ENCODE measurements at places on chromosomes 12 and 14. TPM values are rescaled to one million over a fixed set of nuclear protein-coding genes. Genes with fewer than 3 reads are reported as not detected.

- DNase-seq, result no peak
Measured at GRCh38 chr14:78788467-78789360, 618.5 kb downstream of the NRXN3 start.

- no peak for DNase-seq
Measured at GRCh38 chr14:52220924-52221811, 46.3 kb upstream of the PTGDR start.

Gene APOF
- not detected for total RNA-seq

GRCh38 chr12:108317308-108318234, 21.5 kb downstream of the CMKLR1 start:
- no peak for DNase-seq

GRCh38 chr12:52436000-52436827, 2.0 kb upstream of the KRT75 start:
- no peak for DNase-seq

DNA sequence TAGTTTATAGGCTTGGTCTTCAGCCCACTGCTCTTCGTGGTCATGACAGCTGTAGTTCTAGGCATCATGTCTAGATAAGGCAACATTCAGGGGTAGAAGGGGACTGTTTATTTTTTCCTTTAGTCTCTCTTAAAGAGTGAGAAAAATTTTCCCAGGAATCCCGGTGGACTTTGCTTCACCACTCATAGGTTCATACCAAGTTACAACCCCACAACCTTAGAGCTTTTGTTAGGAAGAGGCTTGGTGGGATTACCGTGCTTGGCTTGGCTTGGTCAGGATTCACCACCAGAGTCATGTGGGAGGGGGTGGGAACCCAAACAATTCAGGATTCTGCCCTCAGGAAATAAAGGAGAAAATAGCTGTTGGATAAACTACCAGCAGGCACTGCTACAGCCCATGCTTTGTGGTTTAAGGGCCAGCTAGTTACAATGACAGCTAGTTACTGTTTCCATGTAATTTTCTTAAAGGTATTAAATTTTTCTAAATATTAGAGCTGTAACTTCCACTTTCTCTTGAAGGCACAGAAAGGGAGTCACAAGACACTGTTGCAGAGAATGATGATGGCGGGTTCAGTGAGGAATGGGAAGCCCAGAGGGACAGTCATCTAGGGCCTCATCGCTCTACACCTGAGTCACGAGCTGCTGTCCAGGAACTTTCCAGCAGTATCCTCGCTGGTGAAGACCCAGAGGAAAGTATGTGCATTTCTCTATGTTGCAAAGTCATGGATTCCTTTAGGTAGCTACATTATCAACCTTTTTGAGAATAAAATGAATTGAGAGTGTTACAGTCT, 25.9 kb upstream of the PAPLN start:
- no peak for DNase-seq

DNA sequence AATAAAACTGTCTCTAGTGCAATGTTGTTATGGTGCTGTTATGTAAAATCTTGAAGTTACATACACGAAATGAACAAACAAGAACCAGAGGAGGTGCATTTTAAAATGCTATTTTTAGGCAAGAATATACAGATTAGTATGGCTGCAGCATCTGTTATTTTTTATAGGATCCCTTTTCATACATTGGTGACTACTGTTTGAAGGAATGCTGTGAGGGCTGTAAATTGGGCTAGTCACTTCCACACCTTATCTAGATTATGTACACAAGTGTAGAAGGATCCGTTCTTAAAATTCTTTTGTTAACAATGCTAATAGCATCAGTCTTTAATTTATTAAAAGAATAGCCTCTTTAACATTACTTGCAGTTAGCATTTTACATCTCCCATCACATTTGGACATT, 284.3 kb upstream of the MDGA2 start:
- no peak for DNase-seq

DNA sequence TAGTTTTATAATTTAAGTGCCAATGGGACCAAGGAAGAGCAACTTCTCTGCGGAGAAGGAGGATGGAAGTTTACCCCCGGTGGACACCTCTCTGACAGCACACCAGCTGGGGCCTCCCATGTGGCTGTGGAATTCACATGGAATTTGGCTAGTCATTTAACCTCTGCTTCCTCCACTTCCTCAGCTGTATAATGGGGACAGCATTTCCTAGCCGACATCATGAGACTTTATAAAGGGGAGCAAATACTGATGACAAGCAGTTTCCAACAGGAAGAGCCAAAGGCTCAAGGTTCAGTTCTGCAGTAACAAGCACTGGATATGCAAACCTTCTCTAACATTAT, 7.5 kb downstream of the DUSP6 start:
- no peak for DNase-seq

Gene PPP1R36
- 0.62 TPM for total RNA-seq

- DNase-seq, result no peak
Measured at GRCh38 chr14:56138928-56139327, 20.7 kb downstream of the PELI2 start.

GRCh38 chr12:94186278-94187241, 38.2 kb downstream of the PLXNC1 start:
- peak; percentile 82 for DNase-seq

Gene PRICKLE1
- total RNA-seq, result 19.4 TPM

- DNase-seq, result no peak
Measured at GRCh38 chr12:2168808-2169207, 116.0 kb downstream of the CACNA1C start.

DNA sequence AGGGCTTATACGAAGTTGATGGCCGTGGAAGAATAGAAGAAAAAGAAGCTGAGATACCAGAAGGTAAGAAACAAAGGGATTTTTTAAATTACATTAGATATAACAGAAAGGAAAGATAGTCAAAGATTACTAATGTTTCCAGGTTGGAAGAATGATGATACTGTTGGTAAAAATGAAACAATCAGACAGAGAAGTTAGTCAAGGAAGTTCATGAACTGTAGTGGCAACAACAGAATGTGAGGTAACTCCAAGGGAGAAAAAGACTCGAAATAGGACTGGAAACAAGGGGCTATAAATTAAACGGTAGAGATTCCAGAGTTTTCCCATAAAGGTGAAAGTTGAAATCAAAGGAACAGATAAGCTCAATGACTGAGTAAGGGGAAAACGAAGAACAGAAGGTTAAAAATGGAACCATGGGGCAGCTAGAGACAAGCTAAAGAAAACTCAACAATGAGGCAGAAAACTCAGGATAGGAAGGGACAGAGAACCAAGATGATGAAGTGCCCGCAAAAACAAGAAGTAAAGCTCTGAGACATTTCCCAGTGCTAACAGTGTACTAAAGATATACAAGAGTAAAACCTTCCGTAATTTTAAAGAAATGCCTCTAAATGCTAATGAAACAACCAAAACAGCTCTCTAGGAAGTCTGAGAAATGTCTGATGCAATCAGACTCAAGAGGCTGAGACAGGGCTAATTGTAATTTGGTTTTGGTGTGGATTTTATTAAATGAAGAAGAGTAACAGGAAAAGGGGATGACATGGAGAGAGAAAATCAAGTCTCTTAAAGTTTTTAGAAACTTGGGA, 70.0 kb downstream of the PPP2R5E start:
- DNase-seq, result no peak

GRCh38 chr14:100778526-100778882, 47.4 kb upstream of the MEG3 start:
- peak; percentile 37 for DNase-seq

DNA sequence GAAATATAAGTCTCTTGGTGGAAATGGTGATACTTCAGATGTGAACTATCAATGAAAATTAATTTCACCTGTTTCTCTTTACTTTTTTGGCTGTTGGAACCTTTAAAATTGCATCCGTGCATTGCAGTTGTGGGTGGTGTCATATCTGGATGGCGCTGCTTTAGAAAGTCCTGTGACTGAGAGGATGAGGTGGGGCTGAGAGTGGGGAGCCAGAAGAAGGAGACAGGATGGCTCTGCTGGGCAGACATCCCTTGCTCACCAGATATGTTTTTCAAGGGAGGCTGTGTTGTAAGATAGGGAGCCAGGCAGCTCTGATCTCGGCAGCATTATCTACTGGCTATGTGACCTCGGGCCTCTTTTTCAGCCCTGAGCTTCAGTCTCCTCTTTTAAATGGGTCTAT, 12.7 kb downstream of the ASB2 start:
- no peak for DNase-seq

Gene PRH2
- not detected for total RNA-seq

Gene HCAR1
- total RNA-seq, result 0.52 TPM

GRCh38 chr14:68932231-68932630, 46.9 kb downstream of the ACTN1 start:
- DNase-seq, result no peak

GRCh38 chr14:80271389-80271788, 60.1 kb upstream of the DIO2 start:
- no peak for DNase-seq

Gene IL23A
- not detected for total RNA-seq

Gene ZFHX2
- 2.3 TPM for total RNA-seq

DNA sequence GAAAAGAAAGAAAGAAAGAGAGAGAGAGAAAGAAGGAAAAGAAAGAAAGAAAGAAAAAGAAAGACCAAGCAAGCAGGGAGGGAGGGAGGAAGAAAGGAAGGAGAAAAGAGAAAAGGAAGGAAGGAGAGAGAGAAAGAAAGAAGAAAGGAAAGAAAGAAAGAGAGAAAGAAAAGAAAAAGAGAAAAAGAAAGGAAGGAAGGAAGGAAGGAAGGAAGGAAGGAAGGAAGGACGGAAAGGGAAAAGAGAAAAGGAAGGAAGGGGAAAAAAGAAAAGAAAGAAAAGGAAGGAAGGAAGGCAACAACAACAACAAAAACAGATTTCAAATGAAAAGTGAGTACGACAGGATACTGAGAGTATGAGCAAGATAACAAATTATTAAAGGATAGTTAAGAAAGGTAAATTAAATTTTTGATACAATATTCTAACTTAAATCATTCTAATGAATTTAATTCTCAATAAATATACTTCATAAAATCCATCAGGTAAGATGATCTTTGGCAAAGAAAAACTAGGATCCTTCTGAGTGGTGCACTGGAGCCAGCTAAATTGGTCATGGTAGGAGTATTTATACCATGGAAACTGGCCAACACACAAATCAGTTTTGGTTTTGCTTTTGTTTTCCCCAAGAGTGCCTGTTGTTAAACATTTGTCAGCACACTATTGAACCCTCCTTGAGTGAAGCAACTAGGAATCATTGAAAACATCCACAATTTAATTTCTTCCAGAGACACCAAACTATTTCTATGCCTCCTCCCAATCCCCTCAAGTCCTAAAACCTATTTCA, 56.1 kb upstream of the DYRK2 start:
- no peak for DNase-seq

DNA sequence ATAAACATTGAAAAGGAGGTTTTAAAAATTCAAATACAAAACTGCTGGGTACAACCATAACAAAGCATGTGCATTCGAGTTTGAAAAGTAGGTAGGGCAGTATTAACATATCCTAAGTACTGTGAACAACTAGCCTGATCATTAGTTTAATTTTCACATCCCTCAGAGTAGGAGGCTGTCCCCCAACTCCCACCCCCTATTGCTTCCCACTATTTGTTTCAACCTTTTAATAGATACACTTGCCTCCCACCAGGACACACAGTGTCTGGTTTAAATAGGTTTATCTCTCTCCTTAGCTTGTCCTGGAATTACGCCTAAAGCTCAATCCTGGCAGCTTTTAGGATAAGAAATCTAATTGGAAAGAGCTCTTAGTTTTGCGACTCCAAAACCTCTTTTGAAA, 2.1 kb downstream of the TAOK3 start:
- DNase-seq, result no peak

DNA sequence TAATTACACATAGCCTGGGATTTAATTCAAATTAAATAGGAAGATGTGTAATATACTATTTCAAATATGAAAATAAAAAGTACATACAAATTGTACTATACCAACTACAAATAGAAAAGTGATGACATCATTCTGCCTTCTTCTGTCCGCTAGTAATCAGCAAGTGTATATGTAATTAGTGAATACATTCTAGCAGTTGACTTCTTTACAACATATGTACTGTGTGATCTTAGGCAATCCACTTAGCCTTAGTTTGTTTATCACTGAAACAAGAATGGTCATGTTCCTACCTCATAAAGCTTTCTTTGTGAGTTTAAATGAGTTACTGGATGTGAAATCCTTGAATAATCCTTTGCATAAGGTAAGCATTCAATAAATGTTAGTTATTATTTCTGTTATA, 7.8 kb upstream of the LUM start:
- no peak for DNase-seq

Gene FOXG1
- total RNA-seq, result not detected

Gene KRT78
- total RNA-seq, result not detected

Gene CLEC12A
- total RNA-seq, result 5.0 TPM

DNA sequence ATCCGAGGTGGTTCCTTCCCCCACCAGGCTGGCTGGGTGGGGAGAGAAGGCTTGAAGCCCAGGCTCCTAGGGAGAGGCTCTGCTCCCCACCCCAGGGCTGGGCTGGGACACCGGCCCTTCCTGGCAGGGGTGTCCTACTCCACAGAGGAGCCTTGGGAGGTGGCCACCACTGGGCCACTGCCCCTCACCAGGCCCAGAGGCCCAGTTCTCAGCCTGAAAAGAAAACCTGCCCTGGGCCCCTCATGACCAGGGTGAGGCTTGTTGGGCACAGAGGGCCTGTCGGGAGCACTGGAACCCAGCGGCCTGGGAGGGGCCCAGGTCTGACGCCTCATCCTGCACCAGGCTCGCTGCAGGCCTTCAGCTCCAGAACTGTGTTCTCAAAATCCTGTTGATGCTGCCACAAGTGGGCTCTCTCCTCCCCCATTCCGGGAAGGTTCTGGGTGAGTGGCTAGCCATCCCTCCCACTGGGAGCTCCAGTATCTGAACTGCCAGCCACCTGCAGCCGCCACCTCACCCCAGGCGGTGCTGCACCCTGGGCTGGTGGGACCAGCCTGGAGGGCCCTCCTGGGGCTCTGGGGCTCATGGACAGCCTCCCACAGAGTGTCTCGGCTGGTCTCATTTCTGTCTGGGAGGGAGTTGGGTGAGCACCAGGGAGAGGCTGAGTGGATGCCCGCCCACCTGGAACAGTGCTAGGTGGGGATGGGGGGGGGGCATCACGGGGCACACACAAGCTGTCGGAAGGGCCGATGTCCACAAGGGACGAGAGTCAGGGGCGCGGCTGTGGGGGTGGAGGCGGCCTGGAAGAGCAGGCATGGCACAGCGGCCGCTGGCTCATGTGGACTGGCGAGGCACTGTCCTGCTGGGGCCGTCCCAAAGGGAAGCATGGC, 11.8 kb downstream of the BAG5 start:
- DNase-seq, result peak; percentile 85

Measured in posterior vena cava (tissue), 2 donors.